Activated T-cell treated with anti-CD3 and anti-CD28 coated beads, Interleukin-2, amount 50 U/mL, for 72 hours (primary cell): ENCODE measurements at places on chromosomes 7 and 10. TPM values are rescaled to one million over a fixed set of nuclear protein-coding genes. Genes with fewer than 3 reads are reported as not detected.

Gene C10orf53
- total RNA-seq = not detected

DNA sequence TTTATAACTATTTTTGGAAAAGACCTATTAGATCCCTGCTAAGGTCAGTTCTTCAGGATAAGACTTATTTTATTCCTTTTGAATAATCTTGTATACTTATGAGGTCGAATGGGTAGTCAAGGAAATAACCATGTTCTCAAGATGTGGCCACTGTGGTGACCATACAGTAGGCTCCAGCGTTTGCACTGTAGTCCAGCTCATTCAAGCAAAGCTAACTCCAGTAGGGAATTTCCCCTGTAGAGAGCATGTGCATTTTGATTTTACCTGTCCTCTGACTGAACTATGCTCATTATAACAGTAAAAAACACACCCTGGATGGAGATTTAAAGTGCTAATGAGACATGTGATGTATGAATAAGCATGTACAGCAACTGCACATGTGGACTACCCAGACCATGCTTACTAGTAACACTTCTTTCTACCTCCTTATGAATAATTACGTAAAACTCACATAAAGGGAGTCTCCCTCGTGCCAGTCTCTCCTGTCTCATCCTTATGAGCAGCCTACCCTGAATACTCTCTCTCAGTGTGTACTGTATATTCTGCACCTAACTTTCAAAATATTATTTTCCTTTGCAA, 32.4 kb upstream of the SEMA3E start:
- no peaks in the 10 kb centered on the region for H3K36me3 ChIP-seq
- H3K27me3 ChIP-seq = no peaks in the 10 kb centered on the region
- H3K4me1 ChIP-seq = no peaks in the 10 kb centered on the region
- no peak overlapping the region for H3K27ac ChIP-seq

GRCh38 chr10:72227826-72228225, 11.8 kb upstream of the ASCC1 start:
- H3K27ac ChIP-seq = peak overlapping the region; percentile 75
- peaks cover 44% of the 10 kb centered on the region for H3K4me1 ChIP-seq
- no peaks in the 10 kb centered on the region for H3K27me3 ChIP-seq
- H3K36me3 ChIP-seq = peaks cover 5% of the 10 kb centered on the region

GRCh38 chr7:24781106-24781505, 23.8 kb upstream of the GSDME start:
- no peak overlapping the region for H3K27ac ChIP-seq
- H3K27me3 ChIP-seq = no peaks in the 10 kb centered on the region
- peaks cover 5% of the 10 kb centered on the region for H3K36me3 ChIP-seq
- no peak overlapping the region for H3K4me3 ChIP-seq
- H3K4me1 ChIP-seq = no peaks in the 10 kb centered on the region

Gene SPDYE1
- total RNA-seq = not detected

GRCh38 chr10:87816898-87817608, 973 bp downstream of the ATAD1 start:
- no peak for DNase-seq
- H3K36me3 ChIP-seq = no peaks in the 10 kb centered on the region
- no peaks in the 10 kb centered on the region for H3K27me3 ChIP-seq
- peaks cover 42% of the 10 kb centered on the region for H3K4me1 ChIP-seq
- H3K27ac ChIP-seq = peak overlapping the region; percentile 96
- peak overlapping the region; percentile 97 for H3K4me3 ChIP-seq

DNA sequence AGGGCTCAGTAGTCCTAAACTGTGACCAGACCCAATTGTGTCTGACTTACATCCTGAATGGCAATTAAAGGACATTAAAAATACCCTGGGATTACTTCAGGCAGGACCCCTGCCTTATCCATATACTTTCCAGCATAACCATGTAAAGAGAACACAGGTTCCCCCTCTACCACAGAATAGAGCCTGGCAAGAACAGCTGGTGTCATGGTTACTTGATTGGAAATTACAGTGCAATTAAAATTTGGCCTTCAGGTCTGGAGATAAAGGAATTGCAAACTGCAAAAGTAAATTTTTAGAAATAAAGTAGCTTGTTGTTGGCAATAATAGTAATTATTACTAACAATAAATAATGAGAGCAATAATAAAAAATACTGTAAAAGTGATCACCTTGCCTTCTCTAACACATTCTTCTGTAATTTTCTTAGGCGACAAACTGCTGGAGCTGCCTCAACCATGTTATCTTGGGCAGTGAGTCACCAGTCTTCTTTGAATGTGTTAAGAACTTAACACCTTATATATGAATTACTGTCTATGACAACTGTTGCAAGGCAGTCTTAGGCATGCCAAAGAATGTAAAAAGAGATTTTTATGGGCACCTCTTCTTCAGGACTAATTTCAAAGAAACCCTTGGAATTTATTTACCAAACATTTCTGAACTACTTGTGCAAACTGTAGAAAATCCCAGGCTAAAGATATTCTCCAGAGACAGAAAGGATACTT, 53.7 kb downstream of the HIBADH start:
- H3K4me1 ChIP-seq = no peaks in the 10 kb centered on the region
- H3K4me3 ChIP-seq = no peak overlapping the region
- H3K27me3 ChIP-seq = no peaks in the 10 kb centered on the region
- no peak overlapping the region for H3K27ac ChIP-seq
- no peak for DNase-seq
- no peaks in the 10 kb centered on the region for H3K36me3 ChIP-seq

Gene FAM180A
- total RNA-seq = not detected

DNA sequence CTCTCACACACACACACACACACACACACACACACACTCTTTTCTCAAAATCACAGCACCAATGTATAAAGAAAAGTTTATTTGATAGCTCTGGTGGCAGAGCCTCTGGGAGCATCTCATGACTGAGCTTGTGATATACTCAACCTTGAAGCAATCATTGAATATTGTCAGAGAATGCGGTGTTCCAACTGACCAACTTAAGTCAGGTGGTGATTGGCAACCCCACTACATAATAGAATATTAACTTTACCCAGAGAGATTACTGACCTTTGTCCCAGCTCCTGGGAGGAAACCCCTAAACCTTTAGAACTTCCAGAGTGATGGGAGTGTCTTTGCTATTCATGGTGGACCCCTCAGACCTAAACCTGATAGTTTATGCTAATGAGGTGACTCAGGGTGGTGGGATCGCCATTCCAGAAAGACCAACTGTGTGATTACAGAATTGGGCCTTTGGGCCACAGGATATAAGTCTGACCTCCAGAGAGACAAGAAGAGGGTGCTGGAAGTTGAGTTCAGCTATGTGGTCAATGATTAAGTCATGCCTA, 143.1 kb downstream of the OTUD1 start:
- no peaks in the 10 kb centered on the region for H3K36me3 ChIP-seq
- DNase-seq = no peak
- no peak overlapping the region for H3K27ac ChIP-seq

GRCh38 chr7:100575206-100575631, 1.5 kb upstream of the SAP25 start:
- peaks cover 6% of the 10 kb centered on the region for H3K4me1 ChIP-seq
- no peak overlapping the region for H3K4me3 ChIP-seq
- H3K27ac ChIP-seq = no peak overlapping the region
- no peaks in the 10 kb centered on the region for H3K27me3 ChIP-seq
- no peak for DNase-seq
- no peaks in the 10 kb centered on the region for H3K36me3 ChIP-seq

DNA sequence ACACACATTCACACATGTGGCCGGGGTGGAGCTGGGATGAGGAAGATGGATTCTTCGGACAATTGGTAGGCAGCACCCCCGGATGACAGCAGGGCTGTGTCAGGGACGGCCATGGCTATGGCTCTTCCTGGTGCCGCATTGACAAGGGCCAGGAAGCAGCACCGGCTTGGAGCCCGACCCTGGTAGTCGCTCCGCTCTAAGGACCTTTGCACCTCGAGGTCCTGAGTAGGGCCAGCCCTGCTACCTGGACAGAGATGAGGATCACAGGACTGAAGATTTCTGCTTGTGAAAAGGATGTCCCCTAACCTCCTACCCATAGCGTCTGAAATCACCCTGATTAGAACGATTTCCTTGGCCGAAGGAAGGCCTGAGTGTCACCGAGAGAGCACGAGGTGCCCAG, 134.1 kb downstream of the ADARB2 start:
- H3K27ac ChIP-seq = no peak overlapping the region
- H3K4me1 ChIP-seq = peaks cover 5% of the 10 kb centered on the region
- H3K36me3 ChIP-seq = no peaks in the 10 kb centered on the region
- no peak for DNase-seq
- H3K4me3 ChIP-seq = no peak overlapping the region

DNA sequence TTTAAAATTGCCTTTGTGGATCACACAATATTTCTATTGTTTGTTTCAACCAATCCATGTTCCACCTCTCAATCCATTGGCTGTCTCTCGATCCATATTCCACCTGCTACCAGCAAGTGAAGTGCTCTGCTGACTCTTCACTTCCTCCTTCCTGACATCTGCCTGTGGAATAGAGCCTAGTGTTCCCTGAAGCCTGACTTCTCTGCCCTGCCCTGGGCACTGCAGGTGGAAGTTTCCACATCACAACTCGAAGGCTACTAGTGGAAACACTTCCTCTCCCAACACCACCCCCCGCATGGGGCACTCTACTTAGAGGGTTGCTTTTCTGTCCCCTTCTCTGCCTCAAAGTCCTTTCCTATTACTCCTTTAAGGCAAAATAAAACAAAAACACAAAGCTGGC, 563.8 kb upstream of the IGFBP3 start:
- H3K27me3 ChIP-seq = no peaks in the 10 kb centered on the region
- DNase-seq = no peak
- no peaks in the 10 kb centered on the region for H3K4me1 ChIP-seq
- no peak overlapping the region for H3K4me3 ChIP-seq
- H3K27ac ChIP-seq = no peak overlapping the region

Gene CELF2
- 124 TPM for total RNA-seq

Gene ADARB2
- 0.60 TPM for total RNA-seq

DNA sequence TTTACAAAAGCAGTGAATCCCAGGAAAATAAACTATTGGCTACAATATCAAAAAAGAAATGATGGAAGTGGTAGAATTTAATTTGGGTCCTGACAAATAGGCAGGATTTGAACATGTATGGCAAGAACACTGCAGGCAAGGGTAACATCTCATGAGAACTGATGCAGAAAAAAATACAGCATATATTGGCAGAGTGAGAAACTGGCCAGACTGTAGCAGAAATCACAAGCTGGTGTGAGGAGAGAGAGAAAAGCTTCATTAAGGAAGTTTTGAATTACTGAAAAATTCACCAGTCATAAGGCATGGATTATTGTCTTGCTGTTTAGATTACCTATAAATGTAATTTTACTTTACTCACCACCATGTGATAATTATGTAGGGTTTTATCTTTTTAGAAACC, 77.4 kb downstream of the ZEB1 start:
- H3K4me1 ChIP-seq = peaks cover 43% of the 10 kb centered on the region
- H3K27me3 ChIP-seq = no peaks in the 10 kb centered on the region
- H3K36me3 ChIP-seq = peaks cover 1% of the 10 kb centered on the region
- H3K4me3 ChIP-seq = no peak overlapping the region
- no peak for DNase-seq
- no peak overlapping the region for H3K27ac ChIP-seq

DNA sequence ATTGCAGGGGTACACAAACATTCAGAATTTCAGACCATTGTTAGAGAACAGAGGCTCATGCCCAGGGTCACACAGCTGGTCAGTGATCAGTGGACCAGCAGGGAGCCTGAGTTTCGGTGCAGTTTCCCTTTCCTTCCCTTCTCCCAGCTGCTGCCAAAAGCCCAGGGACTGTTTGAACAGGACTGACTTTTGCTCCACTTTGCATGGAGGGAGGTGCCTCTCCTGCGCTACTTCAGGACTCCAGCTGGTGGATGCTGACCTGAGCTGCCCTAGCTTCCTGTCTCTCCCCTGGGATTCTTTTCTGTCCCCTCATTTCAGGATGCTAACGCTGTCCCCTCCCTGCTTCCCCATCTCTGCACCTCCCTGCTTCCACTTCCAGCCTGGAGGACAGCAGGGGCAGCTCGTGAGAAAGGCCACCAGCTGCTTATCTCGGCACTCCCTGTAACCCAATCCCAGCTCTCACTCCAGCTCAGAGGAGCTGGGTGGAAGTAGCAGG, 14.5 kb downstream of the SH2D4B start:
- no peaks in the 10 kb centered on the region for H3K36me3 ChIP-seq
- DNase-seq = no peak
- H3K4me3 ChIP-seq = no peak overlapping the region
- no peak overlapping the region for H3K27ac ChIP-seq

GRCh38 chr7:38518541-38518940, 112.6 kb downstream of the AMPH start:
- no peak for DNase-seq
- peaks cover 4% of the 10 kb centered on the region for H3K36me3 ChIP-seq
- H3K4me1 ChIP-seq = peaks cover 5% of the 10 kb centered on the region
- H3K4me3 ChIP-seq = no peak overlapping the region
- no peaks in the 10 kb centered on the region for H3K27me3 ChIP-seq

Gene CREB5
- total RNA-seq = 1.9 TPM

Gene DNAJC1
- total RNA-seq = 40.6 TPM

GRCh38 chr7:94701555-94701973, 45.6 kb upstream of the SGCE start:
- no peaks in the 10 kb centered on the region for H3K4me1 ChIP-seq
- no peak for DNase-seq
- no peak overlapping the region for H3K27ac ChIP-seq

- no peaks in the 10 kb centered on the region for H3K4me1 ChIP-seq
- no peak overlapping the region for H3K27ac ChIP-seq
- no peak for DNase-seq
- H3K36me3 ChIP-seq = no peaks in the 10 kb centered on the region
Measured at GRCh38 chr10:43867667-43868565, 219.2 kb upstream of the ZNF32 start.

GRCh38 chr7:117731455-117731854, 141.8 kb downstream of the CTTNBP2 start:
- H3K4me1 ChIP-seq = no peaks in the 10 kb centered on the region
- H3K4me3 ChIP-seq = no peak overlapping the region
- peak; percentile 22 for DNase-seq
- no peaks in the 10 kb centered on the region for H3K36me3 ChIP-seq
- peaks cover 16% of the 10 kb centered on the region for H3K27me3 ChIP-seq

Gene RBM48
- 13.5 TPM for total RNA-seq

DNA sequence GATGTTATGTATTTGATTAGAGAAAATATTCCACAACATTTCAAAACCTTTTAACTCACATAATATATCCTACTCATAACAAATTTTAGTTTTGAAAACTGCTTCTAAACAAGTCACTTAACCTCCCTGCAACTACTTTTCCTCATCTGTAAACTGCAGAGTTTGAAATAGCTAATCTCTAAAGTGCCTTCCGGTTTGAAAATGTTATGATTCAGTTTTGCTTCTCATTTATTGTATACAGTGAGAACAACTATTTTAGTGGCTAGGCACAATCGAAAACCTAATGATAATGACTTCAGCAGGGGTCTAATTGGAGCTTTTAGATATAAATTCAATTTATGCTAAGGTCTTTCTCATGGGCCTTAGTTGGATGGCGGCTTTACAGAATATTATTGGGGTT, 30.7 kb upstream of the TEX47 start:
- DNase-seq = no peak
- H3K27me3 ChIP-seq = no peaks in the 10 kb centered on the region
- H3K4me1 ChIP-seq = no peaks in the 10 kb centered on the region
- no peak overlapping the region for H3K4me3 ChIP-seq
- no peak overlapping the region for H3K27ac ChIP-seq

DNA sequence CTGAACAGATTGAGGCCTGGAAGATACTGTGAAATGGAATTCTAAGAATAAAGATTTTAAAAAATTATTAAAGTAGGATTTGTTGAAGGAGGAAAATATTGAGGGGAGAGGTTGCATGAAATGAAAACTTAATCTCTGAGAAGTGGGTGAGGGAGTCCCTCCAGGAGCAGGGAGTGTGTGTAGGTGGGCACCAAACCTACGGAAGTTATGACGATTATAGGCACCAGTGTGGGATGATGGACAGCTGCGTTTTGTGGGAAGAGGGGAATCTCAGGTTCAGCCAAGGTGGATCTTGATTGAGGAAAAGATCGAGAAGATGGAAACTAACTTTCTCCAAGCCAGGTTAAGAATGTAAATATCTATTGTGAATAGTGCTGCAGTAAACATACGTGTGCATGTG, 246.4 kb downstream of the CCDC3 start:
- no peaks in the 10 kb centered on the region for H3K27me3 ChIP-seq
- H3K4me3 ChIP-seq = no peak overlapping the region
- DNase-seq = no peak
- no peak overlapping the region for H3K27ac ChIP-seq
